Activated gamma-delta T cell (primary cell): ENCODE measurements at places on chromosomes 4 and X.

GRCh38 chr4:169975838-169976796, 50.1 kb downstream of the MFAP3L start:
- no peak for DNase-seq

DNA sequence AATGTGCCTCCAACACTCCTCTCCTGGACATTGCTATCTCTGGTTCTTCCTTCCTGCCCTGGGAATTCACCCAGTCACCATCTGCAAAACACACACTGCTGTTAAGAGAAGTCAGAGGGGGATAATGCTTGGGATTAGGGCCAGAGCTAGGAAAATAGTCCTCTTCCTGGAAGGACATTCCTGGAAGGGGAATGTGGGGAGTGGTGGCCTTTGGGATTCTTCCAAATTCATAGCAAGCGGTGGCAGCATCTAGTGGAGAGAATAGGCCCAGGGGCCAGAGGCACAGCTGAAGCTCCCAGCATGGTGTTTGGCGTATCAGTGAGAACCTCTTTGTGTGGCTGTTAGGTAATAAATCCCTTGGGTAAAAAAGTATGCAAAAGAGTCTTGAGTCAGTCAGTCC, 34.3 kb downstream of the SHROOM4 start:
- DNase-seq = no peak

GRCh38 chr4:66564901-66565651, 894.8 kb upstream of the EPHA5 start:
- no peak for DNase-seq

DNA sequence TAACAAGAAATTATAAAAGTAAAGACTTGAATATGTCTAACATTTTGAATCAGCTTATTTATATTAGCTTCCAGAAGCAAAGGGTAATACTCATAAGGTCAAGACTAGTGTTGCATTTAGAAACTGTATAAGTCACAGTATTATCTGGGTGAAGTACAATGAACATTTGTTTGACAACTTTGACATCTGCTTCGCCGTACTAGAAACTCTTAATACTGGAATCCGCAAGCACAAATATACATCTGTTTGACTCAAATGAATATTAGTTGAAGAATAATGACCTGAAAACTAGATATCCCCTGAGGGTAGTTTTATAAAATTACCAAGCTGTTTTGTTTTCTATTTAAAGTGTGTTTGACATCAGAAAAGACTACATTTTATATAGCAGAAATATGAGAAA, 135.4 kb upstream of the ATOH1 start:
- DNase-seq = no peak

- no peak for DNase-seq
Observed at GRCh38 chr4:119084513-119084912, 51.1 kb upstream of the MYOZ2 start.

GRCh38 chrX:25020905-25021449, 5.2 kb upstream of the ARX start:
- DNase-seq = no peak

DNA sequence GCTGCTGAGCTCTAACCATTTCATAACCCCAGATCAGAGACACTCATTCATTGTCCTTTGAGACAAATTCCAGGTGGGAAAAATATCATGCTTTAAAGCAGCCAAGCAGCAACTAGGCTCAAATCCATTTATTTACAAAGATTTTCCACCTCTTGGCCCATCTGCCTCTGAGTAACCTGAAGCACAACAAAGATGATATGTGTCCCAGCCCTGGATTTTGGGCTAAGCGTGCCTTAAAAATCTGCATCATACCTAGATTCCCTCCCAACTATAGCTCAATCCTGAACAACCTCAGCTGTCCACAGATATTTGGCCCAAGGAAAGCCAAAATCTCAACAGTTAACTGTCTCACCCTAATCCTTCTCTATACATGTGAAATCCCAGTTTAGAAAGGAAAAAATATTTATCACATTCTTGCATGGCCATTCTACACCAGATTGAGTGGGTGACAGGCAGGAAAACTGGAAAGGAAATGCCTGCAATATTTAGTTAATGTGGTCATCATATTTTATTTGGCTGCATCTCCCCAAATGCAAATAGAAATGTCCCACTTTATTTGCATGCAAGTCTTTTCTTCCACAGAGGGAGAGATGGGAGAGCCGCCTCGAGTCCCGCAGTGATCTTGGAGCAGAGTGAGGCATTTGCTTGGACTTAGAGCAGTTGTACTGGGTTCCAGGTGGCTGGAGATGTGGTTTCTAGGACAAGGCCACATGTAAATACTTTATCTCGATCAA, 146.4 kb upstream of the EOLA2 start:
- DNase-seq = no peak

GRCh38 chr4:88017516-88018297, 10.3 kb downstream of the PKD2 start:
- DNase-seq = no peak

GRCh38 chr4:155818639-155819038, 47.4 kb downstream of the ASIC5 start:
- DNase-seq = no peak

GRCh38 chrX:66021765-66022631, 17.9 kb downstream of the VSIG4 start:
- no peak for DNase-seq
